ENCODE measurements at places on chromosomes 4 and X.

DNA sequence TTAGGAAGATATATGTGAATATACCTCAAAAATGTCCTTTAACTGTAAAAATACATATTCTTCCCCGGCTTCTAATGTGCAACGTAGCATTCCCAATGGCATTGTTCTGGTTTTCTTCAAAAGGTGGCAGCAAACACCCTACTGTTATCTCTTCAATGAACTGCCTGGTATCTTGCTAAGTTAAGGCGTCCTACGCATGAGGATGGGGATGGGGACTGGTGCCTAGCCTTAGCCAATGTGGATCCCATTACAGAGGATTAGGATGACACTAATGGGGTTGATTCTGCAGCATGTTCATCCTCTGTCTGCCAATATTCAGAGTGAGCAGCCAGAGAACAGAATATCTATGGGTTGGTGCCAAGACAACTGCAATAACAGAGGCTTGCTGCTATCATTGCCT lies 334.9 kb upstream of the ADGRL3 start:
- no peaks in the 10 kb centered on the region for H3K27me3 ChIP-seq
- no peak for DNase-seq
- no peaks in the 10 kb centered on the region for H3K36me3 ChIP-seq
- H3K4me1 ChIP-seq: no peaks in the 10 kb centered on the region

- H3K4me1 ChIP-seq: no peaks in the 10 kb centered on the region
- H3K27me3 ChIP-seq: peaks cover 12% of the 10 kb centered on the region
- H3K36me3 ChIP-seq: no peaks in the 10 kb centered on the region
- no peak overlapping the region for H3K27ac ChIP-seq
- DNase-seq: no peak
Measured at GRCh38 chr4:3461515-3462291, 1.4 kb upstream of the DOK7 start.

GRCh38 chr4:122658818-122659295 lies 38.0 kb upstream of the IL21 start:
- no peaks in the 10 kb centered on the region for H3K36me3 ChIP-seq
- no peak overlapping the region for H3K4me3 ChIP-seq
- H3K27ac ChIP-seq: no peak overlapping the region
- peaks cover 2% of the 10 kb centered on the region for H3K4me1 ChIP-seq
- no peaks in the 10 kb centered on the region for H3K27me3 ChIP-seq

GRCh38 chrX:40434947-40435346 lies 145.8 kb upstream of the ATP6AP2 start:
- no peak for DNase-seq
- no peaks in the 10 kb centered on the region for H3K27me3 ChIP-seq
- H3K36me3 ChIP-seq: no peaks in the 10 kb centered on the region
- no peak overlapping the region for H3K4me3 ChIP-seq
- H3K4me1 ChIP-seq: peaks cover 2% of the 10 kb centered on the region
- H3K27ac ChIP-seq: no peak overlapping the region

DNA sequence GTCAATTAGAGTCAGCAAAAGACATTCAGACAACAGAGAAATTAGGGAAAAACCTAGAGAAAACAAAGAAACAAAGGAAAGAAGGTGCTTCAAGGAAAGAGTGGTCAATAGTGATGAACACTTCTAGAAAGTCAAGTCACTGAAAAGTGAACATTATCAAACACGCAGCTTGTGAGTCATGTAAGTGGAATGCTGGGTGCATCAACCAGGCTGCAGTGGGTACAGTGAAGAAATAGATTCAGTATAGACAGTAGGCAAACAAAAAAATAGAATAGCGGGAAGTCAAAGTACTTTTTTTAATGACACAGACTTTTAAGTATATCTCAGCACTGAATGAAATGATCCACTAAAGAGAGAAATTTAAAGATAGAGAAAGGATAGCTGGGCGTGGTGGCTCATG lies 245.8 kb downstream of the ARHGAP24 start:
- DNase-seq: peak; percentile 58
- H3K4me1 ChIP-seq: no peaks in the 10 kb centered on the region
- no peaks in the 10 kb centered on the region for H3K27me3 ChIP-seq
- H3K36me3 ChIP-seq: no peaks in the 10 kb centered on the region

GRCh38 chr4:139781066-139781465 lies 115.4 kb downstream of the MGST2 start:
- H3K27me3 ChIP-seq: no peaks in the 10 kb centered on the region
- H3K4me3 ChIP-seq: no peak overlapping the region
- H3K4me1 ChIP-seq: peaks cover 14% of the 10 kb centered on the region
- DNase-seq: no peak

- DNase-seq: no peak
- no peaks in the 10 kb centered on the region for H3K4me1 ChIP-seq
- no peaks in the 10 kb centered on the region for H3K27me3 ChIP-seq
- no peak overlapping the region for H3K4me3 ChIP-seq
- no peaks in the 10 kb centered on the region for H3K36me3 ChIP-seq
- no peak overlapping the region for H3K27ac ChIP-seq
Measured at GRCh38 chrX:42490111-42490510, 287.9 kb downstream of the PPP1R2C start.

DNA sequence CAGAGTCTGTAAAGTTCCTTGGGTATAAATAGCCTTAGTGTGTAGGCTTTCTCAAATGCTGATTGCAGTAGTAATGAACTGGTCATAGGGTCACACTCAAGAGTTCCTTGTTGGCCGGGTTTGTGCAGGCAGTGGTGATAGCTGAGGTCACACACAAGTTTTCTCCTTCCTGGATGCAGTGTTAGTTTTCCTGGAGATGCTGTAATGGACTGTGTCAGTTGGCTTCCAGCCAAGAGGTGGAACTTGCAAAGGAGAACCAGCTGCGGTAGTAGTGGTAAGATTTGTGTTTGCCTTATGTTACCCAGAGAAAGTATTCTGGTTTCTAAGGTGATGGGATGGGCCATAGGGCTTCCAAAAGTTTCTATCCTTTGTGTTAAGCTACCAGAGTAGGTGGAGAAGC lies 409.8 kb upstream of the FRG1 start:
- no peaks in the 10 kb centered on the region for H3K4me1 ChIP-seq
- no peak for DNase-seq
- H3K4me3 ChIP-seq: no peak overlapping the region
- H3K27ac ChIP-seq: no peak overlapping the region
- no peaks in the 10 kb centered on the region for H3K36me3 ChIP-seq

- H3K27ac ChIP-seq: peak overlapping the region; percentile 56
- peak overlapping the region; percentile 83 for H3K4me3 ChIP-seq
- H3K27me3 ChIP-seq: peaks cover 3% of the 10 kb centered on the region
- no peak for DNase-seq
- H3K36me3 ChIP-seq: no peaks in the 10 kb centered on the region
Measured at GRCh38 chr4:105145903-105146275, 787 bp upstream of the TET2 start.

DNA sequence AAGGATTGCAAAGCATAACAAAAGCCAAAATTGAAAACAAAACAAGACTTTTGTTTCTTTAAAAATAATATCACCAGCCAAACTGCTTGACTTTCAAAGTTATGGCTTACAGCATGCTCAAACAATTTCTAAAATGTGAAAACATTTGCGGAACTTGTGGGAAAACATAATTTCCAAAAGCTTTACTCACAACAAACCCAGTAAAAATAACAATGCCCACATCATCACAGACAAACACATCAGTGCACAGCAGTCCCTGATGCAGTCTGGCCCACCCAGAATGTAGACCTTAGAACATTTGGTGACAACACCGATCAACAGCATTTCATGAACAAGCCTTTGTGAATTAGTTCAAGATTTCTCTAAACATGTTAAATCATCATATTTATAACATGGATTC lies 98.9 kb downstream of the ARHGAP6 start:
- no peak overlapping the region for H3K27ac ChIP-seq
- H3K4me1 ChIP-seq: peaks cover 3% of the 10 kb centered on the region
- H3K36me3 ChIP-seq: no peaks in the 10 kb centered on the region
- no peak for DNase-seq

- no peak overlapping the region for H3K4me3 ChIP-seq
- no peaks in the 10 kb centered on the region for H3K36me3 ChIP-seq
- H3K27ac ChIP-seq: no peak overlapping the region
- no peaks in the 10 kb centered on the region for H3K4me1 ChIP-seq
Measured at GRCh38 chrX:20500171-20500865, 233.6 kb upstream of the RPS6KA3 start.

DNA sequence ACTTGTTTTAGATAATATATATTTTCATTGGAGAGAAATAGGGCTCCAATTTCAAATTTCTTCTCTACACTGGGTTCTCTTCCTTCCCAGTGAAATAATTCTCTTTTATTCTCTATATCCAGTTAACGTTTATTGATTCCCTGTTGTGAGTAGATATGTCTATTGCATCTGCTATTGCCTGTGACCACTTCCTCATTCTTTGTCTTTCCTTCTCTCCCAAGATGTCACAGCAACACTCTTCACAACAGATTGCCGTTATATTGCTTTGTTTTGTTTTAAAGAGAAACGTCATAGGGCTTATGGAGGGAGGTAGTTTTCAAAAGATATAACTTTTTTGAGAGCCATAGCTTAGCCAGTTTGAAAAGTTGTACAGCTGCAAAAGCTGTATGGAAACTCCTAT lies 343.8 kb downstream of the ARHGAP24 start:
- H3K4me1 ChIP-seq: no peaks in the 10 kb centered on the region
- no peak for DNase-seq
- no peaks in the 10 kb centered on the region for H3K36me3 ChIP-seq
